ENCODE measurements at places on chromosomes 5 and 9.

GRCh38 chr5:14179446-14179845 lies 36.3 kb downstream of the TRIO start:
- no peak for DNase-seq

GRCh38 chr5:133995341-133995740 lies 9.4 kb downstream of the VDAC1 start:
- DNase-seq = no peak

DNA sequence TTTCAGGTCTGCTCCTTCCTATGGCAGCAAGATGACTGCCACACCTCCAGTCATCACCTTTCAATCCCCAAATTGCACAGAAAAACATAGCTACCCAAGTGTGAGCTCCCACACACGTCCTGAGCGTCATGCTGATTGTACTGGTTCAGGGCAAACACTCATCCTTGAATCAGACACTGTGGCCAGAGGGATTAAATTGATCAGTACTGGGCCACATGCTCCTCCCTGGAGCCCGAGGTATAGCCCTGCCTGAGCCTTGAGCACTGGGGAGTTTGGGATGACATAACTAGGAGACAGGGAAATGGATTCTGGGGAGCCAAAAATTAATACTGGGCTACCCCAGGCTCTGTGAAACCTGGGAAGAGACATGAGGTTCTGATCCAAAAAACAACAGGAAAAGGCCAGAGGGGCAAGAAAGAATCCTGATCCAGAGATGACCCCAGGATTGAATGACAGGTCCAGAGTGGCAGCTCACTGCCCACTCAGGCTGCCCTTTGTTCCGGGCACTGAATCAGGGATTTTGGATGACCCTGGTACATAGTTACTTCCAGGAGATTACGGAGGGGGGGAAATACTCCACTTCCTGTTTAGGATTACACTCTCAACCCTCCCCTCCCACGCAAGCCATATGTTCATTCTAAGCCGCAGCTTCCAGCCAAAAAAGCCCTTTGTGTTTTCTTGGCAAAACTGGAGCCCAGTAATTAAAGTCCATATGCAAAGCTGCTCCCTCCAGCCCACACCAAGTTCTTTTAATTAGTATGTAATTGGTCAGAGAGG lies 141.6 kb upstream of the SPRY4 start:
- no peak for DNase-seq

GRCh38 chr5:55636683-55637082 lies 75.4 kb downstream of the SLC38A9 start:
- DNase-seq = no peak

- no peak for DNase-seq
Observed at GRCh38 chr9:19903076-19903475, 114.2 kb upstream of the SLC24A2 start.

- no peak for DNase-seq
Observed at GRCh38 chr5:67152400-67152799, 44.2 kb downstream of the CD180 start.

DNA sequence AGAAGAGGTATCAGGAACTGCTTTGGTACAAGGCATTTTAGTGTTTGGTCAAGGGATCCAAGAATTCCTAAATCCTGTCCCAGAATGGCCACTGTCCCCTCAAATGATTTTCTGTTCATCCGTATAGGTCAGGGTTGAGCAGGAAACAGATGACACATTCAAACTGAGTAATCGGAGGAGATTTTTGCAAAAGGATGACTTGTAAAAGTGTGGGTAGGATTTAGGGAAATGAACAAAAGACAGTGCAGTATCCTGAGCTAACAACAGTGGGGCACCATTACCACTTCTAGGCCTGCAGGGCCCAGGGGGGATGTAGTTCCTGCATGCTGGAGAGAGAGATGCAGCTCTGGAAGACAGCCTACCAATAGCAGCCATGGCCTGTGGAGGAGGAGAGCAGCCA lies 290.1 kb downstream of the ZSWIM6 start:
- DNase-seq = no peak

DNA sequence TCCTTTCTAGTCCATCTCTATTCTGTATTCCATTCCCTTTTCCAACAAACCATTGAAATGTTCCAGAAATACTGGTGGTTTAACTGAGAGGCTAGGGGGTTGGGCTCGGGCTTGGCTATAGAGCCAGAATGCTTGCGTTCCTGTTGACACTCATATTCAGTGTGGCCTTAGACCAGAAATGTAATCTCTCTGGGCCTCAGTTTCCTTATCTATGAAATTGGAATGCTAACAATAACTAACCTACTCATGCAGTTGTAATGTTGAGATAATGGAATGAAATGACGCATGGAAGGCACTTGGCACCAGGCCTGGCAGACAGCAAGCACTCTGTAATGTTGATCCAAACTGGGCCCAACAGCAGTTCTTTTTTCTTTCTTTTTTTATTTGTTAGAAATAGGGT lies 26.8 kb downstream of the JADE2 start:
- no peak for DNase-seq

DNA sequence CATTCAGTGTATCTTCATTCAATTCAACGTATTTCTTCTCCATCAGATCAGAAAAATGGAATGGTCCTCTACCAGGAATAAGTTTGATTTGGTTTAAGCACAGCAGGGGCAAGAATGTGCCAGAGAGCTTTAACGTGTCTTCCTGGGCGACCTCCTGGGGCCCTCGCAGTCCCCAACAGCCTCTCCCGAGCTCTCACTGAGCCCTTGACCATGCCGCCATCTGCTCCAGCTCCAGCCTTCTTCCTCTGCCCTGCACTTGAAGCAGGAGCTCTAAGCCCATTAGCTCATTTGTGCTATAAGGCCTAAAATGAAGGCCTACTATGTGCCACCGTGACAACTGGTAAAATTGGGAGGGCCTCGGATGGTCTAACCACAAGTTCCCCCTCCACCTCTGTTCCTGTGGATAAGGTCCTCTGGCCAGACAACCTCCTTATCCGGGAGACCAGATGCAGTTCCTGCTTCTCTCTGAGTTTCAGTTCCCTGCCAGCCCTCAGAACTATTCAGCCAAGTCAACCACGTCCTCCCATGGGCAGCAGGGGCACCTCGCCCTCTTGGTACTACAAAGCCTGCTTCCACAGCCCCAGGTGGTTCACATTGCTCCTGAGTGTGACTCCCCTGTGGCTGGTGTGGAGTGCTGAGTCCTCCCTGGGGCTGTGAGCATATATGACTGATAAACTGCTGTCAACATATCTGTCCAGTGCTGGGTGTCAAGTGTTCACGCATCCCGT lies 35.8 kb downstream of the C5orf15 start:
- no peak for DNase-seq

All from GM12864 (cell line).